ENCODE measurements at places on chromosomes 11 and 22. TPM values are rescaled to one million over a fixed set of nuclear protein-coding genes. Genes with fewer than 3 reads are reported as not detected.

GAB4 gene
- total RNA-seq, result not detected

C11orf52 gene
- 3.4 TPM for total RNA-seq

DUSP8 gene
- 5.6 TPM for total RNA-seq

CELF1 gene
- total RNA-seq, result 90.3 TPM

YPEL1 gene
- total RNA-seq, result 3.4 TPM

OR10D3 gene
- not detected for total RNA-seq

GDPD4 gene
- not detected for total RNA-seq

KIRREL3 gene
- total RNA-seq, result 0.09 TPM

BAD gene
- 47.9 TPM for total RNA-seq

ANGPTL5 gene
- 0.37 TPM for total RNA-seq
